Fibroblast of skin of abdomen (primary cell): ENCODE measurements at places on chromosomes 12 and 14.

DNA sequence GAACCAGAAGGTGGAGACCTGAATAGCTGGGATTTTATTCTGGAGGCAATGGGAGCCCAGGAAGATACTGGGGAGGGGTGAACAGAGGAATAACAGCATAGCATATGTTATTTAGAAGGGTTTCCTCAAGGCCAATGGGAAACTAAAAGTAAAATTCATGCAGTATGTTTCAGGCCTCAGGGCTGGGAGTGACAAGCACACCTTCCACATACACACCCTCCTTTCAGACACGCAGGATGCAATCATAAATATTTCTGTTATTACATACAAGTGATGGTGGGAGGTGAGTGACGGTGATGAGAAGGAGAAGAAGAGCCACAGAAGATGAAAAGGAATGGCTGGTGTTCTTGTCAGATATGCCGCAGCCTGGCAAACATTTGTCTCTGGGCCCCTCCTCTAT is 106.1 kb upstream of the FLRT2 start:
- no peak for DNase-seq

GRCh38 chr12:8629486-8630033 is 16.9 kb upstream of the AICDA start:
- peak; percentile 54 for DNase-seq

- no peak for DNase-seq
Observed at GRCh38 chr14:56118611-56119181, 485 bp downstream of the PELI2 start.

- peak; percentile 82 for DNase-seq
Observed at GRCh38 chr12:92108651-92109050, 37.0 kb downstream of the BTG1 start.

- DNase-seq: peak; percentile 21
Observed at GRCh38 chr14:77458249-77458950, 507 bp downstream of the AHSA1 start.

DNA sequence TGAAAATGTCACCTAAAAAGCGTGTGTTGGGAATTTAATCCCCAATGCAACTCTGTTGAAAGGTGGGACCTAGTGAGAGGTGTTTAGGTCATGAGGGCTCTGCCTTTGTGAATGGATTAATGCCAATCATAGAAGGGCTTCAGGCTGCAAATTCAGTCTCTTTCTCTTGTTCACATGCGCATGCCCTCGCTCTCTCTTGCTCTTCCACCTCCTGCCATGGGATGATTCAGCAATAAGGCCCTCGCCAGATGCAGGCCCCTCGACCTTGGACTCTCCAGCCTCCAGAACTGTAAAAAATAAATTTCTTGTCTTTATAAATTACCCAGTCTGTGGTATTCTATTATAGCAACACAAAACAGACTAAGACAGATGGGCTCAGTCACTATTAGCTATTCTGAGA is 55.4 kb downstream of the PLXNC1 start:
- no peak for DNase-seq

- DNase-seq: peak; percentile 65
Observed at GRCh38 chr14:67358924-67359774, 455 bp downstream of the ATP6V1D start.

GRCh38 chr14:28773861-28774691 is 7.5 kb downstream of the FOXG1 start:
- peak; percentile 18 for DNase-seq

- peak; percentile 35 for DNase-seq
Observed at GRCh38 chr12:79373896-79374499, 316.8 kb downstream of the PAWR start.

DNA sequence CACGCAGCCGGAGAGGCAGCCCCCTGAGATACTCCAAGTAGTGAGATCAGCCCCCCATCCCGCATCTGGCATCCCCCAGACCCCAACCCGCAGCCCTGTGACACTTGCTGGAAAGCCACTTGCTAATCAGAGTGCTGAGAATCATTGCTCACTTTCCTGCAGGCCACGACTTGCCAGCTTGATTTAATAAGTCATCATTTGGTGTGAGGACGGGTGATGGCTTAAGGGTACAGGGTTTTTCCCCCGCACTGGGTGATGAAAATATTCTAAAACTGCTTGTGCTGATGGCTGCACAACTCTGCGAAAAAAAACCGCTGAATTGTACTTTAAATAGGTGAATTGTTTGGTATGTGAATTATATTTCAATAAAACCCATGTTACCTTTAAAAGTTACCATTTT is 171.2 kb downstream of the FOXN3 start:
- DNase-seq: no peak

GRCh38 chr14:98950353-98950895 is 321.6 kb downstream of the BCL11B start:
- DNase-seq: no peak

- DNase-seq: peak; percentile 83
Observed at GRCh38 chr14:28382444-28383190, 384.0 kb upstream of the FOXG1 start.

- DNase-seq: no peak
Observed at GRCh38 chr14:76603713-76604112, 157.6 kb upstream of the VASH1 start.

DNA sequence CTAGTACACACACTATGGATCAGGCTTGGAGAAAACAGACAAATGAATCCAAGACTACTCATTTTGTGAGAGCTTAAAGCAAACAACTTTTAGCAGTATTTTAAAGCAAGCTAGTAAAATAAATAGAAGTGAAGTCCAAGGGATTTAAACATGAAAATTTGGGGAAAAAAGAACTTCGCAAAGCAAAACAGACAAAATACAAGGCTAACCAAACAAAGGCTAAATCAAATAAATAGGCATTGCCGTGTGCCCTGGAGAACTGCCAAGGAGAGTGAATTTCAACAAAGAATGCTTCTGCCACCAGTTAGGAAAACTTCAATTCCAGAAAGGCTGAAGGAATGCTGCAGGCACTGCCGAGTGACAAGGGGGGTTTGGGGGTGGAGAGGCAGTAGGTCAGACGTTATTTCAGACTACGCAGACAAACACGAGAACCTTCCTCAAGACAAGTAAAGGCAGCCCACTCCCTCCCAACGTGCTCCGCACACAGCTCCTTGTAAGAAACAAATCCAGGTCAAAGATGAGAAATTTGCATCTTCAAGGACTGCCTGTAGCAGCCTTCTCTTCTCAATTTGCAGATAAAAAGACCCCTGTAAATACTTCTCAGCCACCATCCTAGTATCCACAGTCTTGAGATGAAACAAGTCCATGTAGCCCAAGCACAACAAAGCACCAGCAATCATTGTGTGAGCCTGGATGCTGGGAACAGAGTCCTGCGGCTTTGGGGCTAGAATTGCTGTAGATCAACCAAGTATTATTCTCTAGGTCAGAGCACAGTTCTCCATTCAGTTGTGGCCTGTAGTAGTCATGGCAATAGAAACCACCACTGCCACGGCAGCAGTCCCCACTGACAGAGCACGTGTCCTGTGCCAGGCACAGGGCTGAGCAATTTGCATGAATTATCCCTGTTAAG is 43.3 kb downstream of the EFCAB11 start:
- peak; percentile 85 for DNase-seq

GRCh38 chr14:69259168-69259526 is 811 bp upstream of the GALNT16 start:
- no peak for DNase-seq

DNA sequence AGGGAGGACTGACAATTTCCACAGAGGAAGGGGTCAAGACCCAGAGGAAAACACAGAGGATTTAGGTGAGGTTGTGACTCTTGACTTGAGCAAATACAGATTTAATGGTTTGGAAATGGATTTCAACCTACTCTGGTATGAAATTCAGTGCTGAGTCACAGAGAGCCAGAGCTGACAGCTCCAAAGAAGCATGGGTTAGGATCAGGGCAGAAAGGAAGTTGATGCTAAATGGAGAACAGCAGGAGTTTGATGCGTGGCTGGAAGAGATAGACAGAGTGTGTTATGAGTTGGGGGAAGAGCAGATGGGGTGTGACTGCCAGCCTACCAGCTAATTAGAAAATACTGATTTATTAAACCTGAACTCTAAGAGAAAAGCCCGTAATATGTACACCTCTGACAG is 272.6 kb downstream of the FOXG1 start:
- peak; percentile 8 for DNase-seq

DNA sequence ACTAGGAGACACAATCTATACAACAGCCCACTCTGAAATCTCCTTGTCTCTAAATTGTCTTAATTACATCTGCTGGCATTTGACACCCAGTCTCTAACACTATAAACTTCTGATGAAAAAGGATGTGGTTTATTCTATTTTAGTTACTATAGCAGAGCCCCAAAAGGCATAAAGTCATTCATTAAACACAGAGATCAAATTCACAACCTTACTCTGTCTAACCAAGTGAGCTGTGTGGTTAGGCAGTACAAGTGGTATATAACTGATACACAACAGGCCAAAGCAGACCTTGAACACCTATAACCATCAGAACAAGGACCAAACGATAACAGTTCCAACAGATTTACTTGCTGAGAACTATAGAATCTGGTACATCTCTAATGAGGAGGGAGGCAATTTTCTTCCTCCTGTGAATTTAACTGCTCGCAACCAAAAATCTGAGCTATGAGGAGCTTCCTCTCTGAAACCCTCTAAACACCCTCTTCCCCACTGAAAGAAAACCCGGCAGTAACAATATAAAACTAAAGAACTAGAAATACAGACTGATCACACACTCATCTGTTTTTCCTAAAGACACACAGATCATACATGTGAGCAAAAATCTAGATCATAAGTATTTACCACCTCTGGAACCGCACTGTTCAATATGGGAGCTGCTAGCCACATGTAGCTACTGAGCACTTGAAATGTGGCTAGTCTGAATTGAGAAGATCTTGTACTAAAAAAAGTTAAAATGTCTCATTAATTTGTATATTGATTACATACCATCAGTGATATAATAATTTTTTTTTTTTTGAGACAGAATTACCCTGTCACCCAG is 17.7 kb downstream of the SPPL3 start:
- DNase-seq: no peak

DNA sequence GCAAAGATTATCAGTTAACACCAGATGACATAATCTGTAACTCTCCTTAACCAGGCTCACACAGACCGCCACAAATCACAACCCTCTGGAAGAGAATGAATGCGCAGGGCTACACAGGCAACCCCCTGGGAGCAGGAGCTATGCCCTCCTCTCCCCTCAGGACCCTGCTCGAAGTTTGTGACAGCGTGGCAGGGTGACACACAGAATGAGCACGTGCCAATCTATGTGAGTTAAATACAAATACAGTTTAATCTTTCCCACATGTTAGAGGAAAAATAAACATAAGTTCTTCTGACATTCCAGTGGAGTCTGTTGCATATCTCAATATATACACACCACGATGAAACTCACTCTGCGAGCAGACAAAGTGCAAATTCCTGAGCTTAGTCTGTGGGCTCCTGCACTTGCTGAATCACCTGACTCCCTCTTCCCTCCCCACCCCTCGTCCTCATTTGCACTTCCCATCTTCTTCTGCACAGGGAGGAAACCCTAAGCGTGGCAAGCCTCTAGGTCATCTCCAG is 37.6 kb downstream of the BCAT1 start:
- peak; percentile 92 for DNase-seq

- DNase-seq: no peak
Observed at GRCh38 chr12:79761341-79761740, 70.6 kb upstream of the PAWR start.

GRCh38 chr14:93010522-93011140 is 87.7 kb downstream of the CHGA start:
- no peak for DNase-seq

DNA sequence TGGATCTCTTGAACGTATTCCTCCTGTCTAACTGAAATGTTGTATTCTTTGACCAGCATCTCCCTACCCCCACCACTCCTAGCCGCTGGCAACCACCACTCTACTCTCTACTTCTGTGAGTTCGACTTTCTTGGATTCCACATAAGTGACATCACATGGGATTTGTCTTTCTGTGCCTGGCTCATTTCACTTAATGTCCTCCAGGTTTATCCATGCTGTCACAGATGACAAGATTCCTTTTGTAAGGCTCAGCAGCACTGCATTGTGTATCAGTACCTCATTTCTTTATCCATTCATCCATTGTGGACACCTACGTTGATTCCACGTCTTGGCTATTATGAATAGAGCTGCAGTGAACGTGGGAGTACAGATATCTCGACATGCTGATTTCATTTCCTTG is 10.5 kb downstream of the PRKAB1 start:
- DNase-seq: no peak

DNA sequence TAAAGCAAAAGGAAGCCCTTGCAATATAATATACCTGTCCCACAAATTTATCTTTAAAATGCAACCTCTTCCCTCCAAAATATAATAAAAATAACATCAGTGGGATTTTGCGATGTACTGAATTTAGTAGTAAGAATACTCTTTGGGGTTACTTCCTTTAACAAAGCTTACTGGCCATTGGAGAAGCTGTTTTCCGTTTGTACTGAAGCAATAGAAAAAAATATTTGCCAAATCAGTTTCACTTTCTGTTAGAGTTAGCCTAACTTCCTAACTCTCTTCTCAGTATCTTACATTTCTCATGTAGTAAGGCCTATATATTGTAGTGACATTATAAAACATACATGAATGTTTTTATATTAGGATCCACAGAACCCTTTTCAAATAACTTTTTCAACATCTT is 3.7 kb downstream of the MAX start:
- DNase-seq: no peak

DNA sequence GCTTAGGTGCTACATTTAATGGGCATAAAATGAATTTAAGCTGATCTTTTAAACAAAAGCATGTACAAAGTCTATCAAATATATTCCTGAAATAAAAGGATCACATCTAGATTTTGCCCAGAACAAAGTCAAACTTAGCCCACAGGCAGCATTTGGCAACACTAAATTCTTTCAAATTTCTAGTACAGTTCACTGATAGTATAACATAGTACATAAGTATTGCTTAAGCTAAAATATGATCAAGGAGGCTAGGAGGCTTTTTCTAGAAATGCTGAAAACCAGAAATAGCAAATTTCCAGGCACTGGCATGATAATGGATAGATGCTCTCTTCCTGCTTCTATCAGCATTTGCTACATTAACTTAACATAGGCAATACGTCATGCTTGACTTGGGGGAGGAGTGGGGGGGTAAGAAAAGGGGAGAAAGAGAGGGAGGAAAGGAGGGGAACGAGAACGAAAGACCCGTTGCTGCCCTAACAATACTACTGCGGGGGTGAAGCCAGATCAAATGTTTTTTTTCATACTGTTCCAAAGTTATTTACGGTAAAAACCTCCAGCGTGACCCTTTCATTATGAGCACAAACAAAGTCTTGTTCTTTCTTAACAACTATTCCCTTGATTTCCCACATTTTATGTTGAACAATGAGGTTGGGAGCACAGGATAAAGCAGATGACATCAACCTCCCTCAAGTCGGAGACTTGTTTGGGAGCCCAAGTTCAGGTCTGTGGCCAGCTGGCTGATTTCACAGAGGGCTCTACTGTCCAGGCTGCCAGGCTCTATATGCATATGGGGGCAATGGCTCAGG is 10.6 kb downstream of the TMED10 start:
- DNase-seq: no peak

- DNase-seq: no peak
Observed at GRCh38 chr12:94318181-94318580, 141.5 kb downstream of the CEP83 start.

- no peak for DNase-seq
Observed at GRCh38 chr12:6745741-6746525, 7.0 kb downstream of the MLF2 start.

GRCh38 chr12:26668847-26669246 is 164.1 kb downstream of the ITPR2 start:
- DNase-seq: no peak
